ENCODE measurements at places on chromosomes 6 and 20.

DNA sequence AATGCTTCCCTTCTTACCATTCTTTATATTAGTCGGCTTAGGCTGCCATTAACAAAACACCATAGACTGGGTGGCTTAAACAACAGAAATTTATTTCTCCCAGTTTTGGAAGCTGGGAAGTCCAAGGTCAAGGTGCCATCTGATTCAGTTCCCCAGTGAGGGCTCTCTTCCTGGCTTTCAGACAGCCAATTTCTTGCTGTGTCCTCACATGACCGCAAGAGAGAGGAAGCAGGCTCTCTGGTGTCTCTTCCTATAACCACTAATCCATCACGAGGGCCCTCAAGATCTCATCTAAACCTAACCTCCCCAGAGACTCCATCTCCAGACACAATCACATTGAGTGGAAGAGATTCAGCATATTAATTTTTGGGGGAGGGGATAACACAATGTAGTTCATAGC is 193.0 kb upstream of the SGK1 start:
- no peak for DNase-seq

DNA sequence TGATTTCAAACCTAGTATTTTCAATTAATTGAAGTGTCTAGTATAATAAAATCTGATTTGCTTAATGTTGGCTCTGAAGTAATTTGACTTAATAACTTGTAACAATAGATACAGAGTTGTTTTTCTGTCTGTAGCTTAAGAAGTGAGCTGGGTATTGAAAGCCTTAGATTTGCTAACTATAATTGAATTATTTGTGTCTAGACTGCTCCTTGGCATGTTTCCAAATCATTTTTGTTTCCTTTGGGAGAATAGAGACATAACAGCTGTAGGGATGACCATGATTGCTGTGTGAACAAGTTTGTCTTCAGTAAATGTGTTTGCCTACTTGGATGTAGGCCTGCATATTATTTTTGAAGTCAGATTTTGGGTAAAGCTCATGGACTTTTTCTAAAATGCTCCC is 115.4 kb downstream of the SCAF8 start:
- DNase-seq, result no peak

- DNase-seq, result no peak
Measured at GRCh38 chr6:143160439-143161220, 99.9 kb downstream of the AIG1 start.

- DNase-seq, result no peak
Measured at GRCh38 chr6:36929152-36929551, 25.4 kb upstream of the PI16 start.

DNA sequence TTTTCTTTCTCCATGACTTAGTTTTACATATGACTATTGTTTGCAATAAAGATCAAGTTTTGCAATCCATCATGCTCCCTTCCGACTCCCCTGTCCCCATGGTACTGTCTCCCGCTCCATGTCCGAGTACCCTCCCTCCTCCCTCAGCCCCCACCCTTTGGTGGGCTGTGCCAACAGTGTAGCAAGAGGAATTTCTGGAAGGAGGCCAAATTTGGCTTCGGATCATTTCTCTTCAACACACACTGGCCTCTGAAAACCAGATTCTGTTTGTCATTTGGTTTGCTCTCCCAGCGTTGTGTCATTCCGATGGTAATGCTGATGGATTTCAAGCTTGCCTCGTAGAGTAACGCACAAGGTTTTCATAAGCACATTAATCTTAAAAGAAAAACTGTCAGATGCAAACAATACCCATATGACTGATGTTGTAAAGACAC is 22.9 kb upstream of the PAX1 start:
- no peak for DNase-seq

DNA sequence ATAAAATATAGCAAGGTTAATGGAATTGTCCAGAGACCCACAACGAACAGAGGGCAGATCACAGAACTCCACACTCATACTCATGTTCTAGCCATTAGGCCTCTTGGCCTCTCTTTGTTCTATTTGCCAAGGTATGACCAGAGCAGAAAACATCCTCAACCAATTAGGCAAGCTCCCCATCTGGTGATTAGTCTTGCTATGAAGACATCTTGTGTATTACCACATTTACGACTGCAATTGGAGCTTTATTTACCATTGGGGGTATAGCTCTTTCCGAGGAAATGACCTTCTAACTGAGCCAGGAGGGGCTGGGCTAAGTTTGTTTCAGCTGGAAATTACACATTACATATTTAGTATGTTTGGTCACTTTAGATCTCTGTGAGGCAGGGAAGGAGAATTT is 593.9 kb downstream of the CD109 start:
- DNase-seq, result no peak

GRCh38 chr6:11212664-11213063 is 19.8 kb downstream of the NEDD9 start:
- DNase-seq, result no peak

DNA sequence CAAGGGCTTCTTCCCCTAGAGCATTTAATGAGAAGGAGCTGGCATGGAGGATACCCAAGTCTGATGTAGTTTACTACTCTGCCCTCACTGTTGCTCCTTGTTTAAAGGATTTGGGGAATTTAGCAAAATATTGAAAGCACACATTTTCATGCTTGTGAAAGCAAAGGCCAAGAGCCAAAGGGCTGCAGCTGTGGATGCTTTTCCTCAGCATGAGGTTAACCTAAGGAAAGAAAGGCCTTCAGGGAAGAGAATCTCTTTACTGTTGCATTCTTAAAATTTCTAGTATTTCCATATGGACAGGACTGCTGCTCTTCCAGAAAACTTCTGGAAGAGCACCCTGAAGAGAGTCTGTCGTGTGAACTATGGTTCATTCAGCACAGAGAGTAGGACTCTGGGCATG is 45.9 kb upstream of the SASH1 start:
- no peak for DNase-seq

DNA sequence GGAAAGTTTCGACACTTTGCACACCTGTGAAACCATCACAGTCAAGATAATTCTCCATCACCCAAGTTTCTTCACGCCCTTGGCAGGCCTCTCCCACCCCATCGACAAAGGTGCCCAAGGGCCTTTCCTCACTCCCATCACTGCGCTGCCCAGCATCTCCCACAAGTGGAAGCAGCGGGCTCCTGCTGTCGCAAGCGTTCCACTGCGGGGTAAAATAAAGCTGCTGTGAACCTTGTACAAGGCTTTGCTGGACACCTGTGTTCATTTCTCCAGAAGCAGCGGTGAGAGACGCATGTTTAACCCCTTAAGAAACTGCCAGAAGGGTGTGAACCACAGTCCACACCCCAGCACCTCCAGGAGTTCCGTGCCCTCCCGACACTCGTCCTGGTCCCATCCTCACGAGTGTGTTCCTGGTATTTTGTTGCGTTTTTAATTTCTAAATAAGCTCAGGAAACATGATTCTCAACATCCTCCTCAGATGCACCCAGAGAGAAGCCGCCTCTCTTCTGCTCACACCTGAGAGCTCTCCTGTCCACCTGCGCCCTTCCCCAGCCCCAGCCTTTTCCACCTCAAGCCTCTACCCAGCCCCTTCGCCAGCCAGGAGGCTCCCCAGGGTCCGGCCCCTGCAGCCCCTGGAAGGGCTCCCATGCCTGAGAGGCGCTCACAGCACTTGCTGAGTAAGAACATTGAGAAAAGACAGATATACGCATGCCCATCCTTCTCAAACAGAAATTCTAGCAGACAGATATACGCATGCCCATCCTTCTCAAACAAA is 97.5 kb downstream of the TAF4 start:
- DNase-seq, result no peak

GRCh38 chr6:8054276-8054675 is 9.9 kb downstream of the BLOC1S5 start:
- no peak for DNase-seq

- DNase-seq, result no peak
Measured at GRCh38 chr20:25336561-25337422, 53.8 kb downstream of the ABHD12 start.

- DNase-seq, result no peak
Measured at GRCh38 chr20:50005471-50005981, 22.7 kb downstream of the SNAI1 start.

DNA sequence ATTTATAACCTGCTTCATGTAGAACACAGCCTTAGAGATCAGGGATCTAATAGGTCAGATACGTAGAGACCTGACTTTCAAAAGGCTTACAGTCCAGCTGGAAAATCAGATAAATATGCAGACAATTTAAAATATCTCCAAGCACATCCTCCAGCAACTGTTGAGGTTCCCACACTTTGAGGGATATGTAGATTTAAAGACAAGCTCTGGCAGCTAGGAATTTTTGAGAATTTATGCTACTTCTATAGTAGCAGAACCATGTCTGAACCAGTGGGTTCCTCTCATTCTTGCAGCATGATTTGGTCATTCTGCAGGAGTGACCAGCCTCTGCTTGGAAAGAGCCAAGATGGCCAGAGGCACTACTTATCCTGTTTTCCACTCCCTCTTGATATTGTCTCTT is 60.5 kb downstream of the CYB5R4 start:
- no peak for DNase-seq

DNA sequence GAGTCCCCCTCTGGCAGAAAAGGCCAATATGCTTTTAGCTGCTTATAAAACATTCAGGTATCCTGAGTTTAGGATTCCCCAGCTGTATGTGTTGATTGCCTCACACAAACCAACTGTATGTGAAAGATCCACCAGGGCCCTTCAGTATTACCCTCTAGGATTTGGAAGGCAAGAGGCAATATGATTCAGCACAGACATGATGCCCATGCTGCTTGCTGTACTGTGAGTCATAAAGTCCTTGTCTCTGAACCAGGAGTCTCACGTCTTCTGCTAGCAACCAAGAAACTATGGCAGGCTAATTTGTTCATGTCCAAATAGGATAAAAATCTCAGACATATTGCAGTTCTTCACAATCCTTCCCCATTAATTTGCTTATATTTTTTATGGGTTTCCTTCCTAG is 789.2 kb upstream of the SLC35B3 start:
- DNase-seq, result no peak

- peak; percentile 70 for DNase-seq
Measured at GRCh38 chr6:161373905-161374451, 100.1 kb upstream of the AGPAT4 start.

- DNase-seq, result no peak
Measured at GRCh38 chr20:11080010-11080409, 406.2 kb upstream of the JAG1 start.

DNA sequence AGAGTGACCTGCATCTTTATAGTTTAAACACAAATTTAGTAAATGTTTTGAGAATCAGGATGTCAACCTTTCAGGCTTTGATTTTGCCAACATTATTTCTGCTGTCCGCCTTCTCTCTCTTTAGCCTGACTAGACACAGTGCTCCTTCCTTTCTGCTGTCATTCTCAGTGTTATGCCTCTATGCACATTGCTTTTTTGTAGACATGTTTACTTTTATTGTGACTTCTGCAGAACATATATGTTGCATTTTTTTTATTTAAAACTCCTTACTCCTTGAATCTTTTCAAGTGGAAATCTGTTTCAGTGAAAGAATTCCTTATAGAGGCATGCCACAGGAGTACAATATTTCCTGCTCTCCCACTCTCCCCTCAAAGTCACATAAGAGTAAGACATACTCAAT is 64.2 kb downstream of the LAMA4 start:
- DNase-seq, result no peak

- DNase-seq, result peak; percentile 20
Measured at GRCh38 chr20:32583581-32584070, 1.5 kb downstream of the NOL4L start.

DNA sequence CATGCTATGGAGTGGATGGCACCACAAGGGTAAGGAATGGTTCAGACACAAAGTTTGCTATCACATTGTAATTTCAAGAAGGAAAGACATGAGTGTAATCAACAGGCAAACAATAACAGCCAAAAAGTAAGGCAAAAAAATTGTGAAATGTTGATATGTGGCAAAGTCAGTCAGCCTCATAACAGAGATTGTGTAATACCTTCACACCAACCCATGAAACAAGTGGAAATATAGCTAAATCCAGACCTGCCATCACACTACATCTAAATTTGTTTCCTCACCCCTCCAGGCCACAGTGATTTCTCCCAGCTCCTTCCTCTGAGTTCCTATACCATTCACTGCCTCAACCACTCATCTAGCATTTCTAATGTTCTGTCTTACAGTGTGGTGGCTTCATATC is 37.3 kb downstream of the SIM1 start:
- DNase-seq, result no peak

- no peak for DNase-seq
Measured at GRCh38 chr20:21398109-21399004, 1.0 kb upstream of the NKX2-4 start.

GRCh38 chr6:138692058-138692977 is 81.3 kb upstream of the CCDC28A start:
- DNase-seq, result peak; percentile 60

- peak; percentile 35 for DNase-seq
Measured at GRCh38 chr6:112235956-112236355, 18.4 kb downstream of the LAMA4 start.

DNA sequence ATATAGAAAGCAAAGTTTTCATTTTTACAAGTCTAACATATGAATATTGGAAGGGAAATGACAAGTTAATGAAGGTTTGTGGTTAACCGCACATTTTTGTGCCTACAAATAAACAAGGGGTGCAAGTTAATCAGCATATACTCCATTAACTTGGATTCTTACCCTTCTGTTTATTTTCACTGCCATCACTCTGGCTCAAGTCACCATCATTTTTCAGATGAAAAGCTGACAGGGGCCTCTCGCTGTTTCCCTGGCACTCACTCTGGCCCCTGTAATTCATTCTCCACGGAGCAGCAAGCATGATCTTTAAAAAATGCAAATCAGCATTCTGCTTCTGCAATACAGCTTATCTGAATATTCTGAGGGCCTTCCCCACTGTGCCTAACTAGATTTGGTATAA is 29.8 kb downstream of the APCDD1L start:
- no peak for DNase-seq

DNA sequence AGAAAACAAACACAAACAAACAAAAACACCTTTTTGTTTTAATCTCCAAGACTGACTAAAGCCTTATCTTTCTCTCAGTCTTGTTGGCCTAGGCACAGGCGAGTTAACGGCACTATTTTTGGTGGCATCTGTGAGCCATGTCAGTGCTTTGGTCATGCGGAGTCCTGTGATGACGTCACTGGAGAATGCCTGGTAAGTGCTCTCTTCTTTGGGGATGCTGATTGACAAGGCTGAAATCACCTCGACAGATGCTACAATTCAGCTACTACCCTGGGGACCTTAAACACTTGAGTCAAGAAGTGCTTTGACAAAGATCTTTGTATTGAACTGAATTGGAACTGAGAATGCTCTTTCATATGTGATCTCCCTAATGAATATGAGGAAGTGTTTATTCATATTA is 384.1 kb downstream of the LAMA2 start:
- no peak for DNase-seq

DNA sequence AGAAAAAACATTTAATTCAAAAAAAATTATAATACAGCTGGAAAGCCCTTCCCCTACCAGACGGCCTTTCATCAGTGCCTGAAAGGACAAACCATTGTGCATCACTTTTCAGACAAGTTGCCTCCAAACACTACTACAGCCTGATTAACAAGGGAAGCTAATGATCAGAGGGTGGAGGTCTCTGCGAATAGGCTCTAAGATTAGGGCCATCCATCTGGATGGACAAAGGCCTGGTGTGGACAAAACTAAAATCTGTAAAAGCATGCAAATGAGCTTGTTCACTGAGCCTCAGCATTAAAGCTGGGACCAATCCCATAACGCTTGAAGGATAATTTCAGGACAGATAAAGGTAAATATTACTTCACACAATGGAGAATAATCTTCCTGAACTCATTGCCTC is 228.7 kb upstream of the PLN start:
- DNase-seq, result no peak
